ENCODE measurements at places on chromosomes 3 and 15. TPM values are rescaled to one million over a fixed set of nuclear protein-coding genes. Genes with fewer than 3 reads are reported as not detected.

Gene C2CD4A
- not detected for total RNA-seq

Gene PPP1R2
- 72.6 TPM for total RNA-seq

Gene B3GNT5
- total RNA-seq = 1.4 TPM

Gene CA12
- total RNA-seq = not detected

Gene RTP4
- 12.9 TPM for total RNA-seq

Gene SAMD7
- total RNA-seq = not detected

Gene RHCG
- total RNA-seq = not detected

Measured in activated CD8-positive, alpha-beta T cell treated with anti-CD3 and anti-CD28 coated beads, Interleukin-2, amount 10 ng/mL, durations not matched to agents 7 days and 5 days (primary cell).